Fibroblast of villous mesenchyme (primary cell): ENCODE measurements at places on chromosomes 5 and 9.
A peak's percentile ranks its signal among the peaks of the same experiment; 100 is the strongest.

DNA sequence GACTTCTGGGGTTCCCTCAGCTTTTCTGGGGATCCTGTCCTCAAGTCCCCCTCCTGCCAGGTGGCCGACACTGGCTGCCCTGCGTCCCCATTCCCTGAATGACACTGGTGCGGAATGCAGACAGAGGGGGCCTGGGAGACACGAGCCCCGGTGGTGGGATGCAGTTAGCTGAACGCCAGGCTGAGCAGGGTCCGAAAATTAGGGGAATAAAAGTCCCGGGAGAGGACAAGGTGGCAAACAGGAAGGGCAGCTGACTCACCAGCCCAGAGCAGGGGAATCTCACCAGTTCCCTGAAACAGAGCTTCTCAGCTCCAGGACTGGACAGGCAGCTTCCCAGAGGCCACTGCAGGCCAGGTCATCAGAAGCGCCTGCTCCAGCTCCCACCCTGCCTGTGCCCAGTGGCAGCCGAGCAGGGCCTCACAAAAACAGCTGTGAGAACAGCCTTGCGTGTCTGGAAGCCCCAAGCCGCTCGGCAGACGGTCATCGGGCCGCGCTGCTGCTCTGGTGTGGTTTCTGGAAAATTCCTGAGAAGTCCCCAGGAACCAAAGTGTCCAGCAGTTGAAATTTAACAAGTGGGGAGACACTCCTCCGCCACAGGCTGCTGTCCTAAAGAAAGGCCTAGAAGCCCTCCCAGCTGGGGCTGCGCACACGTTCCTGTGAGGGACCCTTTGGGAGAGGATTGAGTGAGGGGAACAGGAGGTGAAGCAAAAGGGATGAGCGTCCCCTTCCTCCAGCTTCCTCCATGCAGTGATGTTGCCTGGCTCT is 47.6 kb upstream of the EXOC3 start:
- peak; percentile 88 for DNase-seq

GRCh38 chr9:136043441-136043991 is 51.6 kb downstream of the NACC2 start:
- DNase-seq: no peak

GRCh38 chr5:95959888-95960666 is 1.6 kb downstream of the ELL2 start:
- peak; percentile 49 for DNase-seq

- DNase-seq: no peak
Measured at GRCh38 chr9:70442328-70442848, 27.9 kb upstream of the KLF9 start.

DNA sequence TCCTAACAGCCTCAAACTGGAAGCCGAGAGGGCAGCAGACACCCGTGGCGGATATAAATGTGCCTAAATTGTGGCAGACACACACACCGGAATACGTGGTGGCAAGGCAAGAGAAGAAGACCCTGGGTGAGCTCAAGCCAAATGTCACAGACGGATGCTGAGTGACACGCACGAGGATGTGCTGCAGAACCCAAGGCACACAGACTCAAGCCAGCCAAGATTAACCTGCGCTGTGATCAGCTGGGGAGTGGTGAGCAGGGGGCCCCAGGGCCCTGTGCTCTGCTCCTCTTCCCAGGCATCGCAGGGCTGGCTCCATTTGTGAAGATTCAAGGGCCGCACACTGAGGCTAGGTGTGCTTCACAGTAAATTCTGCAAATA is 16.4 kb downstream of the SEMA4D start:
- DNase-seq: no peak

GRCh38 chr5:169746147-169746694 is 109.1 kb downstream of the DOCK2 start:
- DNase-seq: no peak
